Lung microvascular endothelial cell (primary cell): ENCODE measurements at places on chromosomes 13 and 19. TPM values are rescaled to one million over a fixed set of nuclear protein-coding genes. Genes with fewer than 3 reads are reported as not detected.

DNA sequence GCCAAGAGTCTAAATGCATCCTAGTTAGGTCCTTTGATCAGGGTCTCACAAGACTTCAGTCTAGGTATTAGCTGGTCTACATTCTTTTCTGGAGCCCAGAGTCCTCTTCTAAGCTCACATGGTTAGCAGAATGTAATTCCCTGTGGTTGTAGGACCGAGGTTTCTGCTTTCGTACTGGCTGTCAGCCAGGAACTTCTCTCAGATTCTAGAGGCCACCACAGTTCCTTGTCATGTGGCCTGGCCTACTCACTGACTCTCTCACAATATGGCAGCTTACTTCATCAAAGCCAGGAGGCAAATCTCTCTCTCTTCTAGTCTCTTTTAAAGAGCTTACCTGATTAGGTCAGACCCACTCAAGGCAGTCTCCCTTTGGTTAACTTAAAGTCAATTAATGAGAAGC is 82.9 kb downstream of the POU4F1 start:
- DNase-seq: no peak

DNA sequence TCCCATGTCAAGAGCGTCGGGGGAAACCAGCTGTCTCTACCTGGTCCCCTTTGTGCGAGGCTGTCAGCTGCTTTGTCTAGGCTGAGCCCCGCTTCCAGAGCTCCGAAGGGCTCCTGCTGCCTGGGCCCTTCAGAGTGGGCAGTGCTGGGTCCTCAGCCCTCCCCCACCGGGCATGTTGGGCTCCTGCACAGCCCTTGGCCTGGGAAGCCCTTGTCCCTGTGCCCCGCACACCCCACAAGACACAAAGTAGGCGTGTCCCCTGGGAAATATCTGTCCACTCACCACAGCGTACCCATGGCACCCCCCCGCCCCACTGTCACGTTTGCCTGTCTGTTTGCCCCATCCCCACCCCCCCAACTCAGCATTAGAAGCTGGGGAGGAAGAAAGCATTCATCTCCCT is 39.6 kb upstream of the RANBP3 start:
- no peak for DNase-seq

DNA sequence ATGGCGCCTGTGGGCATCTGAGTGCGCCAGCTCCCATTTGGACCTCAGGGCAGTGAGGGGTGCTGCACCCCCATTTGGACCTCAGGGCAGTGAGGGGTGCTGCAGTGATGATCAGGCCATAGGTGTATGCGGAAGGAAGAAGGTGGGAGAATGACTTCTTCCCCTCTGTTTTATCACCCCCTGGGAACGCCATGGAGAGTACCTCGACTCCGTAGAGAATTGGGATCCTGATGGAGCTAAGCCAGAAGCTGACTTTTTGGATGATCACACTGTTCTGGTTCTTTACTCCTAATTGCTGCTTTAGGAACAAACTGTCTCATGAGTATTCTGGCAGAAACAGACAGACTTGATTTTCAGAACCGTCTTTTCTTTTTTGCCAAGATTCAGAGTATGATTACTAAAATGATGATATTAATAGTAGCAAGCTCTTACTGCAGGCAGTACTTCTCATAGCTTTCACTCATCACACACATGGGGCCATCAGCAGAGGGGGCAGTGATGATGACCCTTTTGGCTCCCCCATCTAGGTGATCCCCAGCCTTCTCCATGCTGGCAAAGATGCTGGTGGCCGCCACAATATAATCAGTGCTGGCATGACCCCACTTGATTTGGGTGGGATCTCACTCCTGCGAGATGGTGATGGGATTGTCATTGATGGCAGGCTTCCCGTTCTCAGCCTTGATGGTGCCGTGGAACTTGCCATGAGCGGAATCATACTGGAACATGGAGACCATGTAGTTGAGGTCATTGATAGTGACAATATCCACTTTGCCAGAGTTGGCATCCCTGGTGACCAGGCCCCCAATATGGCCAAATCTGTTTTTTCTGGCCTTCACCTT is 10.3 kb upstream of the UBAC2 start:
- DNase-seq: no peak

GRCh38 chr19:16637535-16637934 is 9.5 kb upstream of the MED26 start:
- DNase-seq: no peak

DNA sequence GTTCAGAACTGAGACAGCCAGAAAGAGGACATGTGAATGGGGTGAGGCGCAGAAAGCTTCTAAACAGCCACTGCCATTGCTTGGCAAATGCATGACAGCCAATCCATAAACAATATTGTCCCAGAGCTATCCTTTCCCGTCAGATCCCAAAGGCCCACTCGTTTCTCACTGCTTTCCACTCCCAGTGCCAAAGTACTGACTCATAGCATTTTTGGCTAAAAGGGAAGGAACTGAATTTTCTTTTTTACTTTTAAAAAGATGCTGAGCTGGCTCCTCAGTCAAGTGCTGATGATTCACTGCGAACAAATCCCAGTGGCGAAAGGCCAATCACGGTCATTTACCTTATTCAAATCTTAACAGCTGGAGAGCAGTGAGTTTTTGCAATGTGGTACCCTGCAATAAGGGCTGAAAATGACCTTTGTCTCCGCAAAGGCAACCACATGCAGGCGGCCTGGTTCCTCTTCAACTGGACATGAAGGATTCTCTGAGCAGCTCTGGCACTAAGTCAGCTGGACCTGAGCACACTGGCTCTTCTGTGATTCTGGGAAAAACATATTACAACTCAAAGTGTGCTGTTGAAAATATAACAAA is 151.7 kb downstream of the DCLK1 start:
- DNase-seq: peak; percentile 50

DNA sequence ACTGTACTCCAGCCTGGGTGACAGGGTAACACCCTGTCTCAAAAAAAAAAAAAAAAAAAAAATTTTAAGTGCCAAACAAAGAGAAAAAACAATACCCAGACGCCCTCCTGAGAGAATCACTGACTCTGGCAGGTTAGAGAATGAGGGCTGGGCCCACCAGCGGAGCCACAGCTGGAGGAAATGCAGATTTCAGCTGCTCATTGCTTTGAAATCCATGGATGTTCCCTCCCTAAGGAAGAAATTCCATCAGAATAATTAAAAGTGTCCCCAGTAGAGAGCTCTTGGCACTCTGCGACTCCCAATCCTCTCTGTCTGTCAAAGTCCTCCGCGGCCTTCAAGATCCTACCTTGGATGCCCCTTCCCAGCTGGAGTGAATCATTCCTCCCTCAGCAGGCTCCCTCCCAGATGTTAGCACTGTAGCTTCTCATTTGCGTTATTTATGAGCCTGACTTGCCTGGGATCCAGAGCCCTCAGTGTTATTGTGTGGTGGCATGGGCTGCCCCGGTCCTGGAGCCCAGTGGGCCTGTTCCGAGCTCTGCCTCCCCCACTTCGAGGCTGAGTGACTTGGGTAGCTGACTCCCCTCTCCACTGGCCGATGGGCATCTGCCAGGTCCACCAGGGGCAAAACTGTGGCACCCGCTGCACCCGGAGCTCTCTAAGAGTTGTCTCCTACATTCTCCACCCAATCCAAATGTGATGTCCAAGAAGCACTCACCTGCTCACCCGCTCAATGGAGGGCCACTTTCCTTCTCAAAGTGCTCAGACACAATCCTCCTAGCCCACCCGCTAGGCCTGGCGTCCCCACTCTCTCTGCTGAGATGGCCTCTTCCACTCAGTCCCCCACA is 47.0 kb downstream of the SERP2 start:
- DNase-seq: no peak

GRCh38 chr13:48214519-48215121 is 18.4 kb upstream of the ITM2B start:
- no peak for DNase-seq

DNA sequence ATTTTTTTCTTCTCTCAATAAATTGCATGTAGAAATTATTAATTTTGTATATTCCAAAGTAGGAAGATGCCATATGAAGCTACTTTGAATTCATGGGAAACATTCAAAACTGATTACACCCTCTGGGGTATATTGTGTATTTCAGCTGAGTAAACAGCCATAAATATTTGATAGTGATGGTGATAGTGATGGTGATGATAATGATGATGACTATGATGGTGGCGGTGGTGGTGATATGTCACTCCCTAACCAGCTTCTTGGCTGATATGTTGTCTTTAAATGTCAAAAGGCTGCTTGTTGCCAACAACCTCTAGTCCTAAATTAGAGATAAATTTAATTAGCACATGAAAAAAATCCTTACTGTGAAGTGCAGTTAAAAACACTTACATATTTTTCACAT is 102.0 kb downstream of the LRCH1 start:
- no peak for DNase-seq

- DNase-seq: no peak
Observed at GRCh38 chr19:35582760-35583159, 3.2 kb upstream of the PMIS2 start.

GRCh38 chr13:98540476-98540875 is 36.4 kb downstream of the STK24 start:
- DNase-seq: peak; percentile 29

DNA sequence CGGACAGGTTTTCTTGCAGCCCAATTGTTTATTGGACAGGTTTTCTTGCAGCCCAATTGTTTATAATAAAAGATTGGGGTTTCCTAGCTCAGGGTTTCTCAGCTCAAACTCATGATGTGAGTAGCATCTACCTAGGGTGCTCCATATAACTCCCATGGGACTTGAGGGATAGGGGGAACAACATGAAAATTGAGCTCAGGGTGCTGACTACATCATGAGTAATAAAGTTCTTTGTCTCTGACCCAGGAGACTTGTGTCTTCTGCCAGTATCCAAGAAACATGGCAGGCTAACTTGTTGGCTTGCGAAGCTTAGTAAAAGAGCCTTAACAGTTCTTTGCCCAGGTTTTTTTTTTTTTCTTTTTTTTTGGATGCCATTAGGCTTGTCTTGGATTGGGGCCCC is 59.2 kb upstream of the MYCBP2 start:
- no peak for DNase-seq

DNA sequence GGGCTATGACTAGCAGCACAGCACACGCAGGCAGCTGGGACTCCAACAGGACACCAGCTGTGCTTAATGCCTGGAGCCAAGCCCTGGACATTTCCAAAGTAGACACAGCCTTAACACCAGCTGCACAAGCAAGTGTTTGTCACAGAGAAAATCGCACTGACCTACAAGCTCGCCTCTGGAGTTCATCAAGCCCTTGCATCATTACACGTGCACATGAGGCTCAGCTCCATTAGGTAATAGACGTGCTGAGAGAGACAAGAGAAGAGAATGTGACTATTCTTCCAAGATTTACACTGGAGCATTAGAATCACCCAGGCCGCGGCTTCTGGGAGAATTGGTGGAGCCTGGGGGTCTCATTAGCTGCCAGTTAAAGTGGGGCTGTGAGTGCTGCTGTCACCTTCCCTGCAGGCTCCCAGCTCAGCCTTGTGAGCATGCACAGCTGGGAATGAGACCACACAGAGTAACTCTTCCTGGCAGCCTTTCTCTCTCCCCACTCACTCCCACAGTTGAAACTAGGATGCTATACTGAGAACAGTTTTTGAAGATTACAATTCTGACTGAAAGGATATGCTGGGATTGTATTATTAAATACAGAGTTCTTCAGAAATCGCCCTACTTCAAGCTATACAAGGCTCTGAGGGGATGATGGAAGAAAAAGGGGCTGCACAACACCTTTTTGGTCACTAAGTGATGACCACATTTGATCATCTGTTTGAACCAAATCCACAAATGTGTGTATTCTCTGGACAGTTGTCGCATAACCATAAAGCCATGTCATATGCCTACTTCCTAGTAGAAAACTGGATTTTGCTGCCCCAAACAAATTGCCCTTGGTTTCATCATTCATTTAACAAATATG is 10.5 kb downstream of the STOML3 start:
- no peak for DNase-seq

- no peak for DNase-seq
Observed at GRCh38 chr13:110209950-110210603, 96.9 kb downstream of the COL4A1 start.

GRCh38 chr13:21014139-21014501 is 47.3 kb downstream of the LATS2 start:
- no peak for DNase-seq

DNA sequence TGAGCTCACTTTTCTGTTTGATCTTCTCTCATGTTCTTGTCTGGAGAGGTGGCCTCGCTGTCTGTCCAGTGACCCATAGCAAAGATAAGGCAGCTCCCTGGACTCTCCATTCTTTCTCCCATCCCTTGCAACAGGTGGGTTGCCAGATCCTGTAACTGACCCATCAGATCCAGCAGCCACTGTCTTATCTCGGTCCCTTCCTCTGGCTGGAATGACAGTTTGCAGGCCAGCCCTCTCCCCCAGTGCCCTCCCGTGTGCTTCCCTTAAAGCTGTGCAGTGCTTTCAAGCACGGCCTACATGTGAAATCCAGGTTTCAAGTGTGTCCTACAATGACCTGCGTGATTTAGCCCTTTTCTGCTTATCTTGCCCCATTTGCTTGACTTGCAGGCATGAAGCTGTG is 3.7 kb downstream of the GTF3A start:
- DNase-seq: no peak

GRCh38 chr19:34231439-34231838 is 22.9 kb upstream of the GARRE1 start:
- DNase-seq: no peak

- DNase-seq: no peak
Observed at GRCh38 chr19:10321874-10322835, 6.3 kb upstream of the FDX2 start.

- DNase-seq: peak; percentile 94
Observed at GRCh38 chr19:14405758-14406644, 13.1 kb downstream of the DDX39A start.

DNA sequence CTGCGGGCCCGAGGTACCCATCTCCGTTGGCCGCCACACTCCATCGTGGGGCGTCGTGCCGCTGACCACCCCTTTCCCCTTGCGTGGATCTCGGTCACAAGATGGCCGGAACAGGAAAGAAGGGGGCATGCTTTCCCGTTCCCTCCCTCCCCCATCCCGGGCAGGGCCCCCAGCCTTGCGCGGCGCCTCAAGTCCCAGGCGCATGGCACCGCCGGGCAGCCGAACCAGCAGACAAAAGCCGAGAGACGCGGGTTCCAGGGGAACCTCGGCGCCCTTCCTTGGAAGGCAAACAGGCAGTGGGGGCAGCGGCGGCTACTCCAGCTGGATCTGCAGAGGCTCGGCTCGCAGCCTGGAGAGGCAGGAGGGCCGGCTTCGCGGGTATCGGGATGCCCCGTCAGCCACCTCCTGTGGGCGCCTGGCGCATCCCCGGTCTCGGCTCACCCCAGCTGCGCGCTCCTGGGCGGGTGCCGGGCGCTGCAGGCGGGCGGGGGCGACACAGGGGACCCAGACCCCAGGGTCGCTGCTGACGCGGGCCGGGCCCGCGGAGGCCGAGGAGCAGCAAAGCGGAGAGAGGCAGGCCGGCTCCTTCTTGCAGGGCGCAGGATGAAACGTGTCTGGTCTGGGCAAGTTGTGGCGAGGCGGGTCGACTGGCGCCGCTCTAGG is 439 bp downstream of the DZIP1 start:
- peak; percentile 46 for DNase-seq

Gene RASA3
- total RNA-seq: 25.4 and 25.5 TPM in 2 replicates

Gene ZNF570
- 4.4 and 7.9 TPM in 2 replicates for total RNA-seq

Gene COX7A1
- total RNA-seq: 88.5 and 153 TPM in 2 replicates

Gene PSG7
- not detected in 2 replicates for total RNA-seq

Gene TSSK6
- 0.65 and 1.2 TPM in 2 replicates for total RNA-seq

Gene IL4I1
- total RNA-seq: 0.40 and 1.7 TPM in 2 replicates

Gene PSG1
- 0.22 TPM in 1 of 2 replicates, not detected in the other for total RNA-seq

Gene TNFRSF19
- total RNA-seq: under 0.01 and 0.22 TPM in 2 replicates

Gene TMEM38A
- 1.3 and 1.8 TPM in 2 replicates for total RNA-seq

Gene IZUMO2
- not detected in 2 replicates for total RNA-seq

Gene C1QTNF9
- total RNA-seq: not detected in 2 replicates

Gene NAXD
- 13.9 and 20.8 TPM in 2 replicates for total RNA-seq
